Stimulated activated CD4-positive, alpha-beta T cell treated with anti-CD3 and anti-CD28 coated beads, Interleukin-4, amount 100 ng/mL, for 1 hour (primary cell): ENCODE measurements at places on chromosomes 12 and 14.

DNA sequence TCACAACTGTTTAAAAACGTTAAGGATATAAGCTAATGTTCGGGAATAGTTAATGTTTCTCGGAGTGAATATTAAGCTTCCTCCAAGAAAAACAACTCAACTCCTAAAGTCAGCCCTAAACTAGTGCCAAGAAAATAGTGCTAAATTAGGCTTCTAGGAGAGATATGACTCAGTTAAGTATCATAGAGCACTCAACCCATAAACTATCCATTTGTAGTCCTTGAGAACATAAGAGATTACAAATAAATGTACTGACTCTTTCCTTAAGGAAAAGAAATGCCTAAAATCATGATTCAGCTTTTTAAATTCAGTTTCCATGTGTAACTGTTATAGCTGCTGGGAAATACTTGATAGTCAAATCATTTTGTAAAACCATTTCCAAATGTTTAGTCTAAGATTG is 117.1 kb downstream of the HMGA2 start:
- no peak for DNase-seq

DNA sequence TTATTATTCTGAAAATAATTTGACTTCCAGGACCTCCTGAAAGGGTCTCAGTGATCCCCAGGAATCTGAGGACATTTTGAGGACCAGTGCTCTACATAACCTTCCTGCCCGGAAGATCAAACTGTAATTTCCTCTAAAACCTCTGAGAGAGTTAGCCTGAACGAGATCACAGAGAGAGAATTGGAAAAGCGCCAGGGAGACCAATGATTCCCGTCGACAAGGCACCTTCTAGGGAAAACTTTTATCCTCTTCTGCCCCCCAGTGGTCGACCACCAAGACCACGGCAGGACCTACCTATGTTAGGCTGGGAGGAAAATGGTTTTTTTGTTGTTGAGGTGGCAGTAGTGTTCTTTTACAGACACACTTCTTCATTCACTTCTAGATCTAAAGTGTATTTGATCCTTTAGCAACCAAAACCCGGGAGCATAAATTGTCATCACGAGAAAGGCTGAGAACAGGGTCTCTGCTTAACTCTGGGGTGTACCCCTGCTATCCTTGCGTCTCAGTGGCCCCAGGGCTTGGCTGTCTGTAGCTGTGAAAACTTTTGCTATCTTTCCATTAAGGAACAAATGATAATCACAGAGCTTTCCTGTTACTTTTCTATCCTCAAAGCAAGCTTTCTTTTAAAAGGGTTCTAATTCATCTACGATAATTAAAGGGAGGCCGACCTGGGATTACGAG is 62.9 kb upstream of the NID2 start:
- peak; percentile 24 for DNase-seq

DNA sequence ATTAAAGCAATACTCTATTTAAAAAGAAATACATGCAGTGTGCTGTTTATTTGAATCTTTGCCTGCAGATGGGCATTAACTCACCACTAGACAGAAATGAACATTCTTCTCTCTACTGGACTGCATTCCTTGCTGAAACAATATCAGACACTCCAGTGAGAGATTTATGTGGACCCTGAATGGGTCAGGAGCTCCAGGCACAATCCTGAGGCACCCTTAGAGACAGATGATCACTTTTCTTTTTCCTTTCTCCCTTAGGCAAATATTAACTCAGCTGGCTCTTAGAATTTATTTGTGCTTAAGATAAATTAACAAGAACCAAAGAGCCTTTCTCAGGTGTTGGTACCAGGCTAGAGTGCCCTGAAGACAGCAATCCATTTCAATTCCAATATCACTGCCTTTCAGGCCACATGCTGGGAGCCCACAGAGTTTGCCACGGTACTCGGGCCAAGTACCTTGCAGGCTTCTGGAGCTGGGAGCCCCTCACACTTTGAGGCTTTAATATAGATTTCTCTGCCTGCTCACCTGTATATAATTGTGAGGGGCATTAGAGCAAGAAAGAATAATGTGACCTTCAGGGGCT is 173.0 kb downstream of the EMP1 start:
- no peak for DNase-seq

DNA sequence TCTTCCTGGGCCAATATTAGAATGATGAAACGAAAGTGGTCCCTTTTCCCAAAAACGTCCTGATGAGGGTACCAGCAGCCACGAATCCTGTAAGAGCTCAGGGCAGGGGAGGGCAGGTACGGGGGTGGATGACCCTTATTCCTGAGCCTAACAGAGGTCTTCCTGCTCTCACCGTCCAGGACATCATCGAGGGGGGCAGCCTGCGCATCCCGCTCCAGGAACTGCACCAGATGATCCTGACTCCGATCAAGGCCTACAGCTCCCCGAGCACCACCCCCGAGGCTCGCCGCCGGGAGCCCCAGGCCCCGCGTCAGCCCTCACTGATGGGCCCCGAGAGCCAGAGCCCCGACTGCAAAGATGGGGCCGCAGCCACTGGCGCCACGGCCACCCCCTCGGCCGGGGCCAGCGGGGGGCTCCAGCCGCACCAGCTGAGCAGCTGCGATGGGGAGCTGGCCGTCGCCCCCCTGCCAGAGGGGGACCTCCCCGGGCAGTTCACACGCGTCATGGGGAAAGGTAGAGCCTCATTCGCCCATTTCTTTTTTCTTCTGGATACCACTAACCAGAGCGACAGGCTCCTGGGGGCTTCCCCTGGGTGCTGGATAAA is 142.5 kb downstream of the GCH1 start:
- no peak for DNase-seq

- DNase-seq: no peak
Observed at GRCh38 chr14:60650373-60650961, 1.2 kb upstream of the SIX1 start.

DNA sequence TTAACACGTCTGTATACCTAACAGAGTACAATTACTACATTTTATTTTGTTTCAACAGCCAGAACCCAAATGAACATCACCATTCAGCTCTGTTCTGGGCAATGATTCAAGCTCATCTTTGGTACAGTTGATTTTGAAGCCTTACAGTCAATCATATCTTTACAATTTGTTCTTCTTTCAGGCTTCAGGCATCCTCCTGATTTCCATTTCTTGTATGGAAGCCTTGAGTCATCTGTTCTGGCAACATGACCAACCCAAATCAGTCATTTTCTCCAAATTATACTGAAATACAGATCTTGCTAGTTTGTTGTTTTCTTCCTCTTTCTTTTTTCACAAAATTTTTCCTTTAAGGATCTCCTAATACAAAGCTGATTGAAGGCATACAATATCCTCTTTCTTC is 80.2 kb downstream of the PAX9 start:
- DNase-seq: no peak

DNA sequence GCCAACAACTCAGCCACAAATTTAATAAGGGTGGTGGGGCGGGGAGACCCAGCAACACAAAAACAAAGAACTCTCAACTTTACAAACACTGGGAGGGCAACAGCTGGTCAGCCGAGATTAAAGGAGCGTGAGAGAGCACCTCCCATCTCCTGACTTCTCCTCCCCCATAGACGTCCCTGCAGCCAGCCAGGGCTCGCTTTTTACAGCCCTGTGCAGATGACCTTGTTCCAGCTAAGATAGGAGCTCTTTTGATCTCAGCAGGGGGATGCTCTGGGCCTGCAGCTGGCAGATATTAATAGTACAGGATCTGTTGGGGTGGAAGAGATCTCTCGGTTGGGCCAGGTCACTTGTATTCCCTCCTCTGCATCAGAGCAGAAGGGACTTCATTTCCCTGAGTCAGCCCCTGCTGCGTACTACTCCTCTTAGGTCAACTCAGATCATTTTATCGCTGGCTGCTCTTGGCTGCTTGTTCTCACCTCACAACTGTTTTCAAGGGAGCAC is 475.8 kb downstream of the RAD51B start:
- DNase-seq: no peak

DNA sequence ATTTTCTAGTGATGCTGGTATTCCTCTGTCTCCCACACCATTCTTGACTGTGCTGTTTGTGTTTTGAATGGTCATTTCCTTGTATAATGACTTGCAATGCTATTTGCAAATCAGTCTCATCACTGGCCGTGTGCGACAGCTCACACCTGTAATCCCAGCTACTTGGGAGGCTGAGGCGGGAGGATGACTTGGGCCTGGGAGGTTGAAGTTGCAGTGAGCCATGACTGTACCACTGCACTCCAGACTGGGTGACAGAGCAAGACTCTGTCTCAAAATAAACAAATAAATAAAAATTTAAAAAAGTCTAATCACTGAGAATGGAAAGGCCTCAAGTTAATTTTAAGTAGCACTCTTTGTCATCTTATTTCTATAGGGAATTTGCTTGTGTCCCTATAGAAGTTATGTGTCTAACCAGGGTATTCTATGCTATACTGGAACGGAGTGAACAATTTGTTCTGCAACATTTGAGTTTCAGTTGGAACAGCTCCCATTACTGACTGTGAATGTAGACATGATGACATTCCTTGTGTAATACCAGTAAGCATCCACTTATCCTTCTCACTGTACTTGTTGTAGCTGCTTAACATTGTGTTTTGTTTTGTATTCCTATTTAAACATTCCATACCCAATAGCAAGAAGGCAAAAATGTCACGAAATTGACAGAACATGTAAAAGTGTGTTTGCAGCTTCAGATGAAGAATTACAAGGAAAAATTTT is 126.3 kb downstream of the MGST1 start:
- DNase-seq: no peak

DNA sequence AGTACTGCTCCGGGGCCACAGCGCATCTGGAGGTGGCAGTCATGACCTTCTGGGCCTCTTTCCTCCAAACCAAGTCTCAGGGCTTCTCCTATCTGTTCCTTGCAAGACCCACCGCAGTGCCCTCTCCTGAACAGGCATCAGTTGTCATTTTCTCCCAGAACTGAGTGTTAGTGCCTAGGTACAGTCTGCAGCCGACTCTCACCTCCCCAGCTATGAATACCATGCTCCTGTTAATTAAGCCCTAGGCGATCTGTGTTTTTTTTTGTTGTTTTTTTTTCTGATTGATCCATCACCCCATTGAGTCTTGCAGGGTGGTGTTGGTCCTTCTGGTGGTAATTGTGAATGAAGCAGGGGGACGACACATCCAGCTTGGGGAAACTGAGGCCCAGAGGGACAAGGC is 47.5 kb upstream of the DLK1 start:
- no peak for DNase-seq

GRCh38 chr12:126953365-126953889 is 1313.5 kb upstream of the TMEM132C start:
- no peak for DNase-seq

DNA sequence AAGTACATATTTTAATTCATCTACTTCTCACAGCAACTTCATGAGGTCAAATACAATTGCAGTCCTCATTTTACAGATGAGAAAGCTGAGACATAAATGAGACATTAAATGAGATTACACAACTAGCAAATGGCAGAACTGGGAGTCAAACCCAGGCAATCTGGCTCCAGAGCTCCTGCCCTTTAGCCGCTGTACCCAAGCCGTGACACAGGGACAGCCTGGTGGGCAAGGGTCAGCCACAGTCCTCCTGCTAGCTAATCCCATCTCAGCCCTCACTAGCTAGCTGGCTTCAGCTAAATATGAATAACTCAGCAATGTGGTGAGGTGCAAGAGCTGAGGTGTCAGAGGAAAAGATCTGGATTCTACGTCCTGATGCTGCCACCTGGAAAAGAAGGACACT is 54.8 kb downstream of the NINJ2 start:
- no peak for DNase-seq

- no peak for DNase-seq
Observed at GRCh38 chr12:61857968-61858367, 402.2 kb upstream of the USP15 start.

GRCh38 chr14:91159906-91160305 is 46.0 kb downstream of the DGLUCY start:
- DNase-seq: no peak

DNA sequence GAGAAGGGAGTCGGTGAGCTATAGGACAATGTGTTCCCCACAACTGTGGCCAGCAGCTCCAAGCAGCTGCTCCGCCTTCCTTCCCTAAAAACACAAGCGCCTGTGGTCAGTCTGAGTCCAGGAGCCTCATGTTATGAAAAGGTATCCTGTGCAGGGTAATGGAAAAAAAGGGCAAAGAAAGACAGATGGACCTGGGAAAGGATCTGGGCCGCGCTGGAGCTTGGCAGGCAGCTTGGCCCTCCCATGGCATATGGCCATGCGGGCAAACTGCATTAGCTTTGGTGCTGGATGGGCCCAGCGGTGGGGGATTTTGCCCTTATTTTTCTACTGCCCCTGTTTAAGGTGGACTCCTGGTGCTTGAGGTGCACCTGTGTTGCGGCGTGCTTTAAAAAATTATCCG is 23.7 kb upstream of the CHST11 start:
- DNase-seq: no peak
